Right cardiac atrium (tissue), 5 donors: ENCODE measurements at places on chromosomes 11 and 22. TPM values are rescaled to one million over a fixed set of nuclear protein-coding genes. Genes with fewer than 3 reads are reported as not detected.
A peak's percentile ranks its signal among the peaks of the same experiment; 100 is the strongest.

The B4GAT1 gene
- polyA plus RNA-seq: 60.2 TPM

The P4HA3 gene
- polyA plus RNA-seq: 0.07 TPM

The HOATZ gene
- not detected for polyA plus RNA-seq

- peak; percentile 28 for DNase-seq
Observed at GRCh38 chr11:48307760-48308386, 1.9 kb downstream of the OR4S1 start.

GRCh38 chr11:85825616-85826015, 14.7 kb upstream of the SYTL2 start:
- no peak for DNase-seq
